ENCODE measurements at places on chromosomes 7 and 10.

DNA sequence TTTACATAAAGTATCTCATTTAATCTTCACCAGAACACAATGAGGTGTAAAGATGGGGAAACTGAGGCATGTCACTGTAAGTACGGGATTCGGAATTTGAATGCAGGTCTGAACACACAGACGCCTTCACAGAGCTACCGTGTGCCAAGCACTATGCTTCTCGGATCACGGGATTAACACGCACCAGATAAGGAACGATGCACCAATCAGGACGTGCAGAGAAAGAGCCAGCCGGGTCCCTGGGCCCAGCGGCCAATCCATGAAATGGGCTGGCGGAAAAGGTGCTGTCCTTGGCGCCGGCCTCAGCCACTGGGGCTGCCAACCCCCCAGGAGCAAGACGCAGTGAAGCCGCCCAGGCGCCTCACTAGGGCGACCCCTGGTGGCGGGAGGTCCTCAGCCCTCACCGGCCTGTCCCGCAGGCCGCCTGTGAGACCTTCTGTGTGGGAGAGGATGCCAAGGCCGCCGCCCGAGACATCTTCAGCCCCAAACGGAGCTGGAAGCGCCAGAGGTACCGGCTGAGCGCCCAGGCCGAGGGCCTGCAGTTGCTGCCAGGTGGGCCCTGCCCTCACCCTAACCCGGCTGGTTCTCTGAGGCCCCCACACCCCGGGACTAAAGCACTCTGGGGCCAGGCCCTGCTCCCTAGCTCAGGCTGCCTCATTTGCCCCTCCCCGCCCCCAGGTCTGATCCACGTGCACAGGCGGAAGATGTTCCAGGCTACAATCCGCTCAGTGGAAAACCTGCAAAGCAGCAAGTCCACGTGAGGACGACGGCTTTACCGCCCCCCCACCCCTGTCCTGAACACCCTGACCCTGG is 15.6 kb downstream of the ATG9B start:
- DNase-seq = peak; percentile 80

- DNase-seq = no peak
Observed at GRCh38 chr7:71132377-71133231, 660 bp downstream of the GALNT17 start.

- DNase-seq = no peak
Observed at GRCh38 chr7:70710651-70711050, 421.3 kb upstream of the GALNT17 start.

DNA sequence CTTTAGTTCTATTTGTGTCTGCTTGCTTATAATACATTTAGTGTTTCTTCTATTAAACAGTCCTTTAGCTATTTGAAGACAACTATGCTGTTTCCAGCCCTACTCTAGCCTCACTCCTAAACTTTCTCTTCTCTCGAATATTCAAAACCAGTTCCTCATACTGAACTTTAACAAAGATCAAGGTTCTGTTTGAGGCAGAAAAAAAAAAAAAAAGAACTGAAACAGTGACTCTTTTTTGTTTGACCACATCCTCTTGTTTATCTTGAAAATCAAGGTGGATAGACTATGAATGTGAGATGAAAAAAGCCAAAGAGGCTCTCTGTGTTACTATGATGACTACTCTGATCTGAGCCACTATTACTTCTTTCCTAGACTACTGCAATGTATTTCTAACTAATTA is 154.3 kb downstream of the ZNF365 start:
- DNase-seq = no peak

GRCh38 chr7:83782628-83783027 is 133.7 kb upstream of the SEMA3E start:
- DNase-seq = no peak

- DNase-seq = no peak
Observed at GRCh38 chr10:90920986-90921666, at the start of gene ANKRD1. Gene ANKRD1 (minus strand): TSS chr10:90921087. CDS start chr10:90921027, 60 bp downstream.

DNA sequence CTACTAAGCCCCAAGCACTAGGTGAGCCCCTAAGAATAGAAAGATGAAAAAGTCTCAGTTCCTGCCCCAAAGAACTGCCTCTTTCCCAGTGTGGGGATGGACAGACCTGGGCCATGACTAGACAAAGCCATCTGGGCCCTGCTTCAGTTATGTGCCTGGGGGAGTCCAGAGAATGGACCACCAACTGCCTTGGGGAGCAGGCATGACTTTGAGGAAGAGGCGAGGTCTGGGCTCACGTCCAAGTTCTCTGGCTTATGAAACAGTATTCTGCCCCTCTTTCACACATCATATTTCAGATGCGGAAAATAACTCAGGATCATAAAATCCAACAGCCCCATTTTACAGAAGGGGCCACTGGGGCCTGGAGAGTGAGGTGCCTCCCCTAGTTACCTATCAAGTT is 80.3 kb downstream of the PLXNA4 start:
- DNase-seq = no peak

DNA sequence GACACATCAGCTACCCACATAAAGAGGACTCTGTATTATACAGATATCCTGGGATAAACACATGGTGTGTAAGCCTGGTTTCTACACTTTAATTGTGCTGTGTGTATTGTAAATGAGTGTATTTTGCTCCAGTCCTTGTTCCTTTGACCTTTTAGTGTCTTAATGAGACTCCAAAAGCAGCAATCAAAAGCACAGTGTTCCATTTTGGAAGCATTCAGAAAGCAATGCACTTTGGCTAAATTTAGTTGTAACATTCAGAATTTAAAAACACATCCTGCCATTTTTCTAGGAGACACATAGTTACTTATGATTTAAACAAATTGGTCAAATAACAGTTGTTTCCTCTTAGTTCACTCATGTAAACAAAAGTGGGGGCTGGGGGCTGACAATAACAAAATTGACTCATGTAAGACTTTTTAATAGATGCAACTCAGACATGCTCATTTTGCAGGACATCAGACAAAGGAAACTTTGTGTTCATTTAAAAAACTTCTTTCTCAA is 122.2 kb downstream of the GPR37 start:
- no peak for DNase-seq

- peak; percentile 29 for DNase-seq
Observed at GRCh38 chr7:118153551-118154177, 30.3 kb upstream of the LSM8 start.

DNA sequence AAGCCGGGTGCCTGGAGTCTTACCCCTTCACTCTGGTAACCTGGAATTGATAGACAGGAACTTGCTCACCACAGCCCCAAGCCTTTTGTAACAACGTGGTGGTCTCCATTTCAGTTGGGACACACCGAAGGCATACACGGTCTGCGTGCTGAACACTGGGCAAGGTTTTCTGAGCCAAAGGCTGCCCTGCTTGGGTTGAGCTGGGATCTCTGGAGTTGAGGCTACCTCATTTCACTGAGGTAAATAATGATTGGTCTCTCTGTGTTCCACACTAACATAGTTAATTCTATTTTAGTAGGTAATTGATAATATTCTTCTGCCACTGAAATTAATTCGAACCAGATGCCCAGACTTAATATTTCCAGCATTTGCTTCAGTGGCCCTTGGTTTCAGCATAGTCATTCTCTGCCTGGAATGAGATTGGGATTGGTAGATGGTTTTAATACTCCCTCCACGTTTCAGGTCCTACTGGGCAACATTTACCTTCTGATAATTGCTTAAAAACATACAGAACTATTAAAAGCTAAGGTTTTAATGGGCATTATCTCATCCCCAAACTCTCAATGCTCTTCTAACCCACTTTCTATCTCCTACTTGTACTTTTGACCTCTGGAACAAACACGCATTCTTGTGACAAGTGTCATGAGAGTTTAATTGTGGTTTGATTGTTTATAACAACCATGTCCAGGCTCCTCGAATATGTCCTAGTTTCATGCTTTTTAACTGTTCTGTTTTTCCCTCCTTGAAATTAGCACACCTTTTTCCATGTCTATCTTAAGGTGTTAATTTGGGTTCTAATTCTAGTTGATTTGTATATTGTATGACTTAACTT is 202.3 kb upstream of the KLF6 start:
- DNase-seq = no peak

DNA sequence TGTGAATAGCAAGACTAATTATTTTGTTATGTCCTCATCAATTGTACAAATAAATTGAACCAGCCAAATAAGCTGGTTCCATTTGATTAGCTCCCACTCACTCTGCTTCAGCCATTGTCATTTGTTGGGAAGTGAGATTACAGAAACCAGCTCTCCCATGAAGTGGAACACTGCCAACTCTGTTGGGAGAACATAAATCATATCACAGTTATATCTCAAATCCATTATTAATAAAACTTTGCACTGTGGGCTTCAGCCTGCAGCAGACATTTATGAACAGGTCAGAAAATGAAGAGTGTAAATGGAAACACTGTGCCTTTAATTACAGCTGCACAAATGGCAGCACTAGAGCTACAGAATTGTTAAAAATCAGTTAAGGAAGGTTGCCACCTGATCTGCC is 46.7 kb upstream of the TEX47 start:
- no peak for DNase-seq

Data from activated T-cell treated with anti-CD3 and anti-CD28 coated beads, Interleukin-2, amount 50 U/mL, for 72 hours (primary cell).